ENCODE measurements at places on chromosomes 5 and 9. TPM values are rescaled to one million over a fixed set of nuclear protein-coding genes. Genes with fewer than 3 reads are reported as not detected.

The FOXD4L5 gene
- 0.09 TPM for total RNA-seq

The KCNV2 gene
- total RNA-seq = not detected

The CFAP90 gene
- 0.30 TPM for total RNA-seq

The LCN15 gene
- total RNA-seq = not detected

The RMRP gene
- total RNA-seq = 680 TPM

The C5orf58 gene
- not detected for total RNA-seq

The DOK3 gene
- total RNA-seq = 8.4 TPM

The GABRA6 gene
- not detected for total RNA-seq

The WDR38 gene
- not detected for total RNA-seq

The HMCN2 gene
- total RNA-seq = 0.05 TPM

The C5orf34 gene
- total RNA-seq = 4.2 TPM

The AGXT2 gene
- not detected for total RNA-seq

The ZNF883 gene
- total RNA-seq = 1.2 TPM

The PDLIM4 gene
- 95.6 TPM for total RNA-seq

The FGF10 gene
- not detected for total RNA-seq

The OR1J2 gene
- total RNA-seq = not detected

The SLC34A1 gene
- total RNA-seq = not detected

The GM2A gene
- 21.1 TPM for total RNA-seq

The PCDHB13 gene
- total RNA-seq = 0.89 TPM

The ADAMTS12 gene
- 179 TPM for total RNA-seq

The ZSWIM6 gene
- 10.4 TPM for total RNA-seq

The FRMD3 gene
- total RNA-seq = 0.32 TPM

The NR5A1 gene
- not detected for total RNA-seq

The TLE1 gene
- 30.6 TPM for total RNA-seq

The SLC36A2 gene
- total RNA-seq = not detected

All from smooth muscle cell of the umbilical artery (primary cell).